ENCODE measurements at places on chromosomes 11 and 22.
A peak's percentile ranks its signal among the peaks of the same experiment; 100 is the strongest.

DNA sequence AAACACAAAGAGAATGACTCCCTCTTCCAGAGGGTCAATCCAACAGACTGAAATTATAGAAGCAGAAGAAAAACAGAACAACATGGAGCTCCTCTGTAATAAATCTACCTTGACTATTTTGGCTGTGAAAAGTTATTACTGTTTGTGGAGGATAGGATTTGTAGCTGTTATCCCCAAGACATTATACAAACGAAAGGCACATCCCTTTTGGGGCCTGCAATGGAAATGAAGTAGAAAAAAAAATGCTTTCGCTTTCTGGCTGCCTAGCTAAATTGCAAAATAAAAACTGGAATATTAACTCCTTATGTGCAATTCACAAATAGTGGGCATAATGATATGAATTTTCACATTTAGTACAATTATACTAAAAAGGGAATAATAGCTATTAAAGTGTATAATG, 123.8 kb upstream of the CCDC179 start:
- no peak for DNase-seq

DNA sequence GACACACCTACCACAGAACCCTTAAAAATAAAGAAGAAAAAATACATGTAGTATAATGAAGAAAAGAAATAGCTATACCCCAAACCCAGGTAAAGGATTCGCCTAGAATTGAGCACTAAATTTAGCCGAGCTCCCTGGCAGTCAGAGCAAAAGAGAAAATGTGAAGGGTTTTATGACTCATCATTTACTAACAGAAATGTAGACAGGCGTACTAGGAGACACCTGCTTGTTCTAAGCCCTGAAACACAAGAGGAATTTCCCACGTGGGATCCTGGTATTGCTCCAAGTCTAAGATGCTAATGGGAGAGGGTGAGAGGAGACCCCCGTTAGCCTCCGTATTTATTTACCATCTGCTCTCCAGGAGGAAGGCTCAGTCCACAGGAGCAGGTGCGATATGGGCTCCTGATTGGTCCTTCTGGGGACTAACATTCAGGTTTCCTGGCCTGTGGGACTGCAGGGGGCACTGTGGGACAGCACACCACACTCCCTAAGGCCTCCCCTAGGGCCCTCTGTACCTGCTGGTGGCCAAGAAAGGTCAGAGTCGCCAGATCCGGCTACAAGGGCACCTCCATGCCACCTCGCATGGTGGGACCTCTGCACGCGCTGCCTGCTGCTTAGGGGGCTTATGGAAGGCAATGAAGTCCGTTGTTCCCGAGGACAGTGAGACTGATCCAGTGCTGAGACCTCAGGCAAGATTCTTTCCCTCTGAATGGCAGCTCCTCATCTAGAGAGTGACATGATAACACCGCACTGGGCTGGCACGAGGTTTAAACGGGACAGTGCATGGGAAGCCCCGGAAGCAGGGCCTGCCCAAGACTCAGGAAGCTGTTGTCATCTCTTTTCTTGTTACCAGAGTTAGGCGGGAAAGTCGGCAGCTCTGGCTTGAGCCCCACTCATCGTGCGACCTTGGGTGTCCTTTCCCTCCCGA, 25.8 kb downstream of the KCNC1 start:
- peak; percentile 55 for DNase-seq

DNA sequence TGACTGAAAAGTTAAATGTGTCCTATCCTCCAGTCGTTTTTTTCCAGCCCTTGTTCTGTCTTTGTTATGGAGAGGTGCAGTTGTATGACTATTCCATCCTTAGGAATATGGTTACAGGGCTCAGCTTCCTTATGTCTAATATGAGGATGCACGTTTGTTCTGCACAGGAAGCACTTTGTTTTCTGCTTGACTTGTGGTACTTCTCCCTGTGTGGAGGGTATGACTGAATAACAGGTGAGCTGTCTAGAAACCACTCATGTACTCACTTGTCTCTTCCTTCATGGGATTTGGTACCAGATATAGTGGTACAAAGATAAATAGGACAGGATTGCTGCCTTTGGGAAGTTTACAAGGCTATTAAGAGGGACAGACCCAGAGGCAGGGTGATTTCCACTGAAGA, 17.4 kb downstream of the CABIN1 start:
- DNase-seq, result no peak

GRCh38 chr22:27740202-27740748, 61.3 kb downstream of the MN1 start:
- DNase-seq, result no peak

GRCh38 chr22:43567691-43568324, 156.0 kb downstream of the MPPED1 start:
- peak; percentile 3 for DNase-seq

DNA sequence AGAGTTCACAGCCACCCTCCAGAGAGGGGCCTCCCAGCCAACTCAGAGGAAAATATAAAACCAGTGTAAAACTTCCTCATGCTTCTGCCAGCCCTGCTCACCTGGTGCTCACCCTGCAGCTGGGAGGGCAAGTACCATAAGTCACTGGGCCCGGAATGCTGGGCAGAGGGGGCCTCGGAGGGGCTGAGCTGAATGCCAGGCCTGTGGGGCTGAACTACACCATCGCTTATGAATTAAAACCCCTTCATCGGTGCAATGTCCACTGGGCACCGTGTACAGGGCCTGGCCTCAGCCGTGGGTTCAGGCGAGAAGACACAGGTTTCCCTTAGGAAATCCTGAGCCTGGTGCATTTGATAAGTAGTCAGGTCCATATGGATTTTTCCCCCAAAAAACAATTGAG, 828.6 kb downstream of the TBC1D22A start:
- DNase-seq, result no peak

DNA sequence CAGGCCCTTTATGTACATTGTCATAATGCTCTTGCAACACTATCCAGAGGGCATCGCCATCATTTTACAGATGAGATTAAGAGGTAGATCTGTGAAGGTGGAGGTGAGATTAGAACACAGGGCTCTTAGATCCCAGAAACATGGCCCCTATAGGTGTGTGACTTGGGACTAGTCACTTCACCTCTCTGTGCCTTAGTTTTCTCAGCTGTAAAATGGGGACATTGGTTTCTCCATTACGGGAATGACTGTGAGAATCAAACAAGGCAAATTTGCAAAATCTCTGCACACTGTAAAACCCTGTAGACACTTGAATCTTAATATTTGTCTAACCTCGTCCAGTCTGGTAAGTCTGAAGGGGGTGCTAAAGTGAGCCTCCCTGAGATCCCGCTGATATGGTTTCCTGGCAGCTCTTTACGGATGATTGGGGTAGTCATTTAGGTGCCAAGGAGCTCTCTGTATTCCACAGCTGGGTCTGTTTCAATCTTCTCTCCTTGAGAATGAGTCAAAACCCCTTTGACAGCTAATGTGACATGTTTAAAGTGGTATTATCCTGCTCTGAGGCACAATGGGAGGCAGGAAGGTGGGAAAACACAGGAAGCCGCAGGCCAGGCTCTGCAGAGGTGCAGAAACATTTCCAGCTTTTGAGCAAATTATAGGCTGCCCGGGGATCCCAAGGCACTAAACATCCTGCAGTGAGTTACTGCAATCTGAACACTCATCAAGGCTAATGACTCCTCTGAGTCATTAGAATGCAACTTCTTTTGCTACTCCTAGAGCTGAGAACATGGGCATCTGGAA, 140.8 kb downstream of the CCDC81 start:
- DNase-seq, result no peak

- peak; percentile 43 for DNase-seq
Observed at GRCh38 chr11:96134602-96135001, 208.4 kb downstream of the MAML2 start.

DNA sequence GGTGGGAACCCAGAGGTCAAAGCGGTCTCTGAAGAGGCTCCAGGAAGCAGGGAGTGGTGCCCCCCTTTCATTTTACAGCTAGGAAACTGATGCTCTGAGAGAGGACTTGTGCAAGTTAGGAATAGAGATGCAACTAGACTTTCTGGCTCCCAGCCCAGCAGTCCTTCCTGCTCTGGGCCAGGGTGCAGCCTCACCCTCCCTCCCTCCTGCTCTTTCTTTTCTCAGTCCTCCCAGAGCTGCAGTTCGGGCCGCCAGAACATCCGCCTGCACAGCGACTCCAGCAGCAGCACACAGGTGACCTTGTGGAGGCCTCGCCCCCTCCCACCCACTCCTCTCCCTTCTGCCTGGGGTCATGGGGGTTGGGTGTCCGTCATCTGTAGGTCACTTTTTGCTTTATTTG, 51.5 kb downstream of the LHFPL7 start:
- DNase-seq, result peak; percentile 92

- DNase-seq, result no peak
Observed at GRCh38 chr11:55697817-55698216, 35.8 kb downstream of the OR4C6 start.

DNA sequence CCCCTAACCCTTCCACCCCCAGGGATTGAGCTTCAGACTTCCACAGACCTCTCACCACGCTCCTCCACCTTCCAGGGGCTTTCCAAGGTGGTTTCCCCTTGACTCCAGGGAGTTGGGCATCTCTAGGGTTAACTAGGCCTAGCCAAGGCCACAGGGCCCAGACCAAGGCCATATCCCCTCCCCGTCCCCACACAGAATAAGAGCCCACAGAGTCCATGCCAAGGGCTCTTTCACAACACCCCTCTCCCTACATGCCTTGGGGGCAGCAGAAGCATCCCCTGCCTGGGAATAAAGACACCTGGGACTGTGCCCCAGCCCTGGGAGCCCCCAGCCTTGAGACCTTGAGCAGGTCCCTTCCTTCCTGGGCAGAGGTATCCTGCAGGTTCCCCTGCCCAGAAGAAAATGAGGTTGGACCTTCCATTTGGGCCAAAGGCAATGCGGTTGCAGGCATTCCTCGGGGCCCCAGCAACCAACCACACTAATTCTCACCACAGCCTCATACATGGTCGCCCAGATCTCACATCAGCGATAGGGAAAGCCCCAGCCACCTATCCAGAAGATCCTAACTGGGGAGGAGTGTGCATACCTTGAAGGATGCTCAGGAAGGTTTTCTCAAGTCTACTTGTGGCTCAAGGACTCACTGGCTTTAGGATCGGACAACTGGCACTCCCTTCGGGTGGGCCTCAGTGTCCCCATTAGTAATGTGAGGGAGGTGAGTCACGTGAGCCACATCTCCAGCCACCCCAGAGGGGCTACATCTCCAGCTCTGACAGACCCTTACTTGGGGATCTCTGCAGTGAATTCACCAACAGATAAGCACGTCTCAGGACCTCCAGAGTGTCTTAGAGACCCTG, 1.7 kb downstream of the GDPD5 start:
- DNase-seq, result no peak

- DNase-seq, result peak; percentile 16
Observed at GRCh38 chr22:43985532-43985931, 30.3 kb downstream of the SAMM50 start.

GRCh38 chr11:2827256-2827655, 58.3 kb downstream of the CDKN1C start:
- peak; percentile 6 for DNase-seq

DNA sequence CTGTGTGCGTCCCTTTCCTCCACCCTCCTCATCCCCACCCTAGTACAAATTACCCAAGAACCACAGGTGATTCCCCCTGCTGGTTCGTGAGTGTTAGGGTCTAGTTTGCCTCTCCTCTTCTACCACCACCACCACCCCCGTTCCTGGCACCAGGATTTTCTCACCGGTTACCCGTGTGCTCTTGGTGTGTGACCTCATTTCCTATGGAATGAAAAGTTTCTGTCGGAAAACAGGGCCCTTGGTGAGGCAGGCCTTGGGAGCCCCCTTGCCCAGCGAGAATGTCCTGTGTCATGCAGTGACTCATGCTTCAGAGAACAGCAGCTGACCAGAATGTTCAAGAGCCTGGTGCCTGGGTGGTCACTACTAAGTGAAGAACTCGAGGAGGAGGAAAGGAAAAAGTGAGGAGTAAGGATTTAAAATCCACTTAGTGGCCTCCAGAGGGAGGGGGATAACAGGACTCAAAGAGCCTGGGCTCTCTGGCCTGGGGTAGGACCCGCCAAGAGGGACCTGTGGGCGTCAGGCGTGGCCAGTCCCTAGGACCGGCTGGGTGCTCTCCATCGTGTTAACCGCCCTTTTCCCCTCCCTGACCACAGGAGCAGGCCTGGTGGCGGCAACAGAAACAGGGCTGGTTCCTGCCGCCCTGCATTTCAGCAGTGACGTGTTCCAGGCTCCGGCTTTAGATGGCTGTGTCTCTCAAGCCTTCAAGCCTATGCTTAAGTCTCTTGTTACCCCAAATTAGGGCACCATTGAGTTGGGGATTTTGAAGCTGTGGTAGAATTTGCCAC, 30.2 kb downstream of the C22orf31 start:
- DNase-seq, result peak; percentile 92

GRCh38 chr22:40009951-40010671, 15.4 kb downstream of the FAM83F start:
- no peak for DNase-seq

- DNase-seq, result no peak
Observed at GRCh38 chr11:127998421-127998820, 588.9 kb downstream of the ETS1 start.

DNA sequence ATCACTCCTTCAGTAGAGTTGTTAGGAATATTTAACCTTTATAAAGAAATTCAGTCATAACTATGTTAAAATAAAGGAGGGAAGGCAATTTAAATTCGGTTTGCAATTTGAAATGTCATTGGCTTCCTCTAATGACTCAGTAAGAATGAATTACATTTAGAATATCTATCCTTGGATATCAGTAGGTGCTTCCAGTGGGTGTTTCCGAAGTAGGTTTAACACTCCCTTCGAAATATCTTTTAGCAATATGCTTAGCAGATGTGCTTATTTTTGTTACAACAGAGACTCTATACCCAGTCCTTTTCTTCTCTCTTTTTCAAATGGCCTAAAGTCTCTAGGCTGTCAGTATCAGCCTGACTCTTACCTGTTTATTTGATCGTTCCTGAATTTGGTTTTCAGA, 103.7 kb upstream of the RASSF10 start:
- DNase-seq, result no peak

- peak; percentile 77 for DNase-seq
Observed at GRCh38 chr11:17923217-17923616, 89.6 kb downstream of the SERGEF start.

- DNase-seq, result peak; percentile 98
Observed at GRCh38 chr11:94926698-94927237, 46.6 kb downstream of the CWC15 start.

- no peak for DNase-seq
Observed at GRCh38 chr11:116972691-116973090, 125.5 kb downstream of the SIK3 start.

DNA sequence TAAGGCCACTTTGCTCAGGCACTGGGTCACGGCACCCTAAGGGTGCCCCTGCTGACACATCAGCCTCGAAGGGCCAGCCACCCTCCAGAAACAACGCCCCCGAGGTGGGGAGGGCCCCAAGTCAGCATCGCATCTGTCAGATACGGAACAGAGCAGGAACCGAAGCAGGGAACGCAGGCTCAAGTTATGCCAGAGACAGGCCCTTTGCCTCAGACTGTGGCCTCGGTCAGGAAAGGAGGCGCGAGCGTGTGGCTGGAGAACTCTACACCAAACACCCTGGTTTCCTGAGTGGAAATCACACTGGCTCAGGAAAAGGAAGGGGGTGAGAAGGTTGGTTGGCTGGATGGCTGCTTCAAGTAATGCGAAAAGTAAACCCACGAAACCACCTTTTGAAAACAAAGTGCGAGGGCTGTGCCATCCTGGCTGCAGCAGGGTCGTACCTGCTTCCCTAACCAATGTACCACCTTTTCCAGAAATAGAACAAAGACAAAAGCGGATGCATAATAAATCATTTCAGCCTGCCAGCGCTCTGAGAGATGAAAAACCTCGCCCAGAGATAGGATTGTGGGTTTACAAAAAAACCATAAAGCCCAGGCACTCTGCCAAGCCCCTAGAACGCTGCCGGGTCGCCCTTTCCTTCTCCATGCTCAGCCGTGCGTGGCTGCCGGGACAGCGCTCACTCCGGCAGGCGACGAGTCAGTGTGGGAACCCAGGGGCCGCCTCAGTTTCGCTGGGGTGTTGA, 38.6 kb downstream of the TRMU start:
- no peak for DNase-seq
